ENCODE measurements at places on chromosomes 6 and 20.

DNA sequence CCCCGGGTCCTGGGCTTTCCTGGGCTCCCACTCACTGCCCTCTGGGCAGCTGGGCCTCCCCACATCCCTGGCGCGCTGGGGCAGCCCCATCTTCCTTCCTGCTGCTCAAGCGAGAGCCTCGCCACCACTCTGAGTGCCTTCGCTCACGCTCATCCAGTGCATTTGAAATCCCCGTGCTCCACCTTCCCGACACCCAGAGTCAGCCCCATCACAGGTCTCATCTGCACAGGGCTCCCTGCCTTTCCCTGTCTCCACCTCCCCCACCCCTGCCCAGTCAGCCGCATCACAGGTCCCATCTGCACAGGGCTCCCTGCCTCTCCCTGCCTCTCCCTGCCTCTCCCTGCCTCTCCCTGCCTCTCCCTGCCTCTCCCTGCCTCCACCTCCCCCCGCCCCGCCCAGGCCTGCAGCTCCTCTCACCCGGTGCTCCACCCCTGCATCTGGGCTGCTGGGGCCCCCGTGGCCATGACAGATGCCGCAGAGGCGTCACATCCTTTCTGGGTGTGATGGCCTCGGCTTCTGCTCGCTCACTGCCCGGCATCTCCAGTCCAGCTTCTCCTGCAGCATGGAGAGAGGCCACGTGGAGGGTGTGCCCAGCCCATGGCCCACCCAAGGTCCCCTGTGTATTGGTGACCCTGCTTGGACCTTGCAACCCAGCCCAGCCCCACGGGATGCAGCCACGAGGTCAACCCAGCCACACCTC, 9.0 kb upstream of the BHLHE23 start:
- no peak for DNase-seq

DNA sequence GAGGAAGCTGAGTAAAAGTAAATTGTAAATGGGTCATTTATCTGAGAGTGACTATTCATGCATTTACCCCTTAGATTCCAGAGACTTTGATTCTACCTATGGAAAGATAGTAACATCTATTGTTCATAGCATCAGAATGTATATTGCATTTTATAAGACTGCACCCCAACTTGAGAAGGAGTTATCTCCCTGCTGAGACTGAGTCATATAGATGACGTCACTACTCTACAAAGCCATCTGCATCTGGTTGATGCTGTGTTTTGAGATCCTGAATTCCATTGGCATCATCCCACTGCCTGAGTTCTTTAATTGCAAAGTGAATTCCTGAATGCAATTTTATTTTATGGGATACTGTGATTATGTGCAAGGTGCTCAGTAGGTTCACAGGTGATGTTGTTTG, 444.0 kb upstream of the SLC35B3 start:
- DNase-seq, result no peak

DNA sequence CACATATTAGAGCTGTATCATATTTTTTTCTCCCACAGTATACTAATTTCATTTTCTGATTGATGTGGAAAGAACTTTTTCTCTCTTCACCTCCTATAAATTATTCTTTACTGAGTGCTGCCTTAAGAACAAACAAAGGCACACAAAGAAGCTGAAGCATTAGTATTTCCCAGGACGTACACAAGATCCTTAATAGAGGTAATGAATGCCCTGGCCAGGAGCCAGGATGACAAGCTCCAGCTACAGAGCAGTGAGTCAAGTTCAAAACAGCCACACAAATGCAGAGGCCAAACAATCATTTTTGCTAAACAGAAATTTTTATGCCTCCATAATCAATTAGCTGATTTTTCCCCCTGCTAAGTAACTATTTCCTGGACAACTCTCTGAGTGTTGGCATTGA, 639.6 kb downstream of the EPHA7 start:
- DNase-seq, result peak; percentile 76

DNA sequence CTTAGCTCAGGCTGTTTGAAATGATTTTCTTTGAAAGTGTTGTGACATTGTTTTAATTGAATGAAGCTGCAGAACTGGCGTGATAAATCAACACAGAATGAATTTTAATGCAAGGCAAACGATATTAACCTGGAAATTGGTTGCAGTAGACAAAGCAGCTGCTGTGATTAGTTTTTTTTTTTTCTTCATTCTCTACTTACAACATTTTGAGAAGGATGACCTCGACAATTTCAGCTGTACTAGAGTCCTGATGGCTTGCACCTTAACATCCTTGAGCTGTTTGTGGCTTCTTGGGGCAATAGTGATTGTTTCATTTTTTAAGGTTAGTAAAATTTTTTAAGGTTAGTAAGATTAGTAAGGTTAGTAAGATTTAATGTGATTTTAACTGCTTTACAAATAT, 54.2 kb downstream of the QKI start:
- no peak for DNase-seq

DNA sequence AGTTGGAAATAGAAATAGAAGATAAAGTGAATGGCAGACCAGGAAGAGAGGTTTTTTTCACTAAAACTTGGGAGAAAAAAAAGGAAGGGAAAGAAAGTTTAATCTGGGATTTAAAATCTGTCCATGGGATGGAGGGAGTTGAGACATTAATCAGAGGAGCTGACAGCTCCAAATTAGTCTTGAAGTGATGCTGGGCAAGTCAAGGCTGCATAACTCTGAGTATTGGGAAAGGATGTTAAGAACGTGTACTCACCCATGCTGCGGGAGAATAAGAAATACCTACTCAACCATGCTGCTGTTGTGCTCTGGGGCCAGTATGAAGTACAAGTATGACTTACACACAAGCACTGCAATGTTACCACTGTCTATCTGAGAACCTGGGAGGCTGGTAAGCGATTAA, 47.5 kb downstream of the SNRNP48 start:
- DNase-seq, result peak; percentile 37

DNA sequence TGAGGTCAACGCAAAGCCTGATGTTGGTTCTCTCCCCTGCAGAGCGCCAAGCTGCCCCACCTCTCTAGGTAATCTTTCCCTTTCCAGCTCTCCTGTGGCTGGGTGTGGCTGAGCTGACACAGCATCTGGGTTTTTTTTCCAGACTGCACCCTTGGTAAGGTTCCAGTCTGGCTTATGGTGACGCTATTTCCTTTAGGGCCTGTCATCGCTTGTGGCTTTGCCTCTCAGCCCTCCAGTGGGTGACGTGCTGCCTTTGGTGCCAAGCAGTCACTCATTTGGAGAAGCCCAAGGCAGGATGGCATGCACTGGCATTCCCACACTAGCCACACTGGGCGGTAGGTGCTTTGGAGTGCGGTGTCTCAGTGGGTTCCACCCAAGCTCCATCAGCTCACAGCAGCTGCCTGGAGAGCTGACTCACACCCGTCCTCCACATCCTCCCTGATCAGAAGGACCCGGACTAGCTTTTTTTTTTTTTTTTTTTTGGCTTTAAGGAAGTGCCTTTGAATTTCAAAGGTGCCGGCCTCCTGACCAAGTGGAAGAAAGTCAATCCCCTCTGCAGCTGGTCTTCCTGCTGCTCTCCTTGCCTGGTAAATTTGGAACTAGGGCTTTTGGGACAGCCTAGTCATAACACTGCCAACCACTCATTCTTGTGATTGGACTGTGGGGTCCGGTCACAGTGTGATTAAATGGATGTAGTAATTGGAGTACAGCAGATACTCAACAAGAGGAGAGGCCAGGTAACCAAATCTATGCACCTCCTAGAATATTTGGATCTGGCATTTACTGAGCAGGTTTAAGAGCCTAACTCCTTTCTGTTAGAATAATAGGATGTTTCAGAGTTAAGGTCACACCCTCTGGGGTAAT, 153.6 kb downstream of the CD83 start:
- DNase-seq, result peak; percentile 65

GRCh38 chr6:132259070-132259469, 142.2 kb downstream of the MOXD1 start:
- no peak for DNase-seq

DNA sequence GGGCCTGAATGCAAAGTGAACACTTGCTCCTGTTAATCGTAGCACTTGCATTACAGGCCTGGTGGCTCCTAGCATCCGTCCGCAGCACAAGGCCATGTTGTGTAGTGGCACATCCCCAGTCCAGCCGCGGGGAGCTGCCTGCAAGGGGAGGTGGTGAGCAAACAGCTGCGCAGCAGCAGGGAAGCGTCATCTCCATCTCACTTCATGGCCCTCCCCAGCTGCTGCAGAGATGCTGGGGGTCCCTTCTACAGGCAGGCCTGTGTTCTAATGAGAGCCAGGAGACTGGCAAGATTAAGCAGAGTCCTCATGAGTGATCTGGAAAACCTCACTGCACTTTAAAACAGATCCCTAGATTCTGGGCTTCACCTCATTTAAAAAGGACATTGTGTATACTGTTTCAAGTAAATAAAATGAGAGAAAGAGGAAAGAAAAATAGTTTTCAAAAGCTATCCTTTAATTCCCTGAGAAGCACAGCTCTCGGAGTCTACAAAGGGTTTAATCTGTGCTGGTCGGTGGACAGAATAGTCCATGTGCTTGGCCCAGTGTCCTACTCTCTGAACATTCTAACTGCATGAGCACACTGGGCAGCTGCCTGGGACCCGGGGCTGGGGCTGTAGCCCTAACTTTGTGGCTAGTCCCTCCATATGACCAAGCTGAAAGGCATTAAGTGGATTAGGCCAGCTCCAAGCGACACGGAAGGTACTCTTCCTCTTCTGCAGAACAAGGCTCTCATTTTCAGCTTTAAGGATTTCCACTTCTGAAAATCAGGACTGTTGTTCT, 125.8 kb downstream of the LY86 start:
- DNase-seq, result peak; percentile 44

- peak; percentile 8 for DNase-seq
These were observed 31.1 kb upstream of the F13A1 start for GRCh38 chr6:6351511-6352025.

DNA sequence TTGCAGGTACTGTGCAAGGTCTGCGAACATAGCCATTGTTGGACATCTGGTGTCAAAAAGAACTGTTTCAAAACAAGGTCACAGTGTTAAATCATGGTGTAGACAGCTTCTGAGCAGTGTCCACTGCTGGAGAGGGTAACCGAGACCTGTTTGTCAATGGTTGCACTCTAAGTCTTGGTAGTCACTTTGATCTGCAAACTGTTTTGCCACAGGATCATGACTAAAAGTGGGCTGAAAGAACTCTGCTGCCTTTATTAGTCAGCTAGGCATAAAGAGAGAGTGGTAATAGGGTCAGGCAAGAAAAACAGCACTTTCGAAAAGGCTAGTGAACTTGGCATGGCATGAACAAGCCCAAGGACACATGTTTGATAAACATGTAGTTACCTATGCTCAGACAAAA, 552.3 kb upstream of the CITED2 start:
- DNase-seq, result peak; percentile 42

DNA sequence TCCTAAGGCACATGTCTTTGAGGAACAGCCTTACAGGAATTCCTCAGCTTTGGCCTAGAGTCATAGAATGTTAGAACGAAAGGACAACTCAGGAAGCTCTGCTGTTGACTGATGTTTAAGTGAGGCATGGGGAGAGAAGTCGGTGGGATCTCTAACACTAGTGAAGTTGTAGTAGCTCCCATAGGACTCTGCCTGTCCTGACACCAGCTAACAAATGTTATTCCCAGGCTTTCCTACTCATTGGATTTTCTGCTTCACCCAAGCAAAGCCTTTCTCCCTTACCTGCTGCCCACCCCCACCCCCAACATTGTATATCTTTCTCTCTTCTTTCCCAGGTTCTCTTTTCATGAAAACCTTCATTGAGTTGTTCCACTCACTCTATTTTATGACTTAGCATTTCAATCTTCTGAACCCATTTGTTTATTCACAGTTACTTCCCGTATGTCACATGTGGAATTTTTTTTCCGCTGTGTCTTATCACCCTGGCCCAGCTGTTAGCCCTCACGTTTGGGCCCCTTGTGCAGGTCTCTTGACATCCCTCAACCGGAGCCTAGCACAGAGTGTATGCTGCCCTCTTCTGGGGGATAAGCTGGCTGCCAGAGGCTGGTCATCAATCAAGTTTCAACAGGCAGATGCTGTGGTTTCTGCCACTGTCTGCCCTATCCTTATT, 39.2 kb upstream of the RNF8 start:
- DNase-seq, result peak; percentile 37

GRCh38 chr20:35171753-35172433, at the start of gene PROCR:
Gene PROCR, plus strand, starts transcription at chr20:35172072. Its CDS starts 83 bp downstream, at chr20:35172155.
- peak; percentile 88 for DNase-seq

- DNase-seq, result no peak
These were observed 135.7 kb downstream of the SYNDIG1 start for GRCh38 chr20:24604966-24605665.
